ENCODE measurements at places on chromosomes 12 and 14.

- no peak for DNase-seq
Observed at GRCh38 chr12:13452955-13453570, 256.5 kb downstream of the EMP1 start.

- DNase-seq = no peak
Observed at GRCh38 chr12:53389702-53390101, 9.7 kb downstream of the SP1 start.

DNA sequence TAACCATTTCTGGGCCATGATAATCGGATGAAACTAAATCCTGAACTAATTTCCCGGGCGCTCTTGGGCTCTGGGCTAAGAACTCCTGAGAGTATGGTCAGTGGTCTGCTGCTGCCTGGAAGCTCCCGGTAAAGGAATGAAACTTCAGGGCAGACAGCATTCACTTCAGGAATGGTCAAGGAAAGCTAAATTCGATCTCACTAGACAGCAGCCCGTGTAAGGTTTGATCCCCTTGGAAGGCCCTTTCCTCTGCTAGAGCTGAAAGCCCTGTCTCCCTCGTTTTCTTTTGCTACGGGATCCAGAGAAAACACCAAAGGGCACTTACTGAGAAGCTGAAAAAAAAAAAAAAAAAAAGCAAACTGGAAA, 680 bp downstream of the ASB8 start:
- DNase-seq = no peak

DNA sequence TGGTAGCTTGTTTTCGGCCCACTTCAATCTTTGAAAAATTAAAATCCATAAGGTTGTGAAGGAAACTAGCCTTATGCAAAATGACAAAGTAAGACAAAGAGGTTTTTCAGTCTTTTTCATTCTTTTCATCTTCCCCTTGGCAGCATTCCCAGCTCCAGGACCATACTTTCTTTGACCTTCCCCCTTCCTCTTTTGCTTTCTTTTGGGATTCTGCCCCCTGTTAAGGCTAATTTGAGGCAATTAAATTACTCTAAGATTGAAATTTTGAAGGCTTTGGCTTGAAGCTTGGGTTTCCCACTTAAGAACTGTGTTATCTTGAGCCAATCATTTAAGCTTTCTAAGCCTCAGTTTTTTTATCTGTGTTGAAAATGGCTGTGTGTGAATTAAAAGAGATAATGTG, 124.9 kb downstream of the DACT1 start:
- no peak for DNase-seq

GRCh38 chr12:59077575-59078426, 157.5 kb upstream of the LRIG3 start:
- no peak for DNase-seq

- DNase-seq = no peak
Observed at GRCh38 chr12:22431693-22432251, 97.3 kb upstream of the ST8SIA1 start.

DNA sequence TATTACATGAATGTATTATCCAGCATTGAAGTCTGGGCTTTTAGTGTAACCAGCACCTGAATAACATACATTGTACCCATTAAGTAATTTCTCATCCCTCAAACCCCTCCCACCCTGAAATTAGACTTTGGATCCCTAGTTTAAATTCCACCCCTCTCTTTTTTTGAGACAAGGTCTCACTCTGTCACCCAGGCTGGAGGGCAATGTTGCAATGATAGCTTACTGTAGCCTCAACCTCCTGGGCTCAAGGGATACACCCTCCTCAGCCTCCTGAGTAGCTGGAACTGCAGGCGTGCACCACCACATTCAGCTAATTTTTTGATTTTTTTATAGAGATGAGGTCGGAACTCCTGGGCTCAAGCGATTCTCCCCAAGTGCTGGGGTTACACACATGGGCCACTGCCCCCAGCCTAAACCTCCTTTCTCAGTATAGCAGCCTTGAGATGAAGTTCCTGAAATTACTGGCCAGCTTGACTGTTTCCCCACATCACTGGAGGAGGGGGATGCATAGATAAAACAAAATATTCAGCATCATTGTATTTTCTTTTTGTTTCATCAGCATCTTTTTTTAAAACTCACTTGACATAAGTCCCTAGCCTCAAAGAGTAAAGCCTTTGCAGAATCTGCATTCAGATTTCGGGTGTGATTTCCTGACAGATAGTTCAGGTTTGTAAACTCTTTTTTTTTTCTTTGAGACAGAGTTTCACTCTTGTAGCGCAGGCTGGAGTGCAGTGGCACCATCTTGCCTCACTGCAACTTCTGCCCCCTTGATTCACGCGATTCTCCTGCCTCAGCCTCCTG, 7.0 kb downstream of the PTPN11 start:
- DNase-seq = no peak

GRCh38 chr14:79608446-79608845, 602.9 kb downstream of the DIO2 start:
- DNase-seq = no peak

DNA sequence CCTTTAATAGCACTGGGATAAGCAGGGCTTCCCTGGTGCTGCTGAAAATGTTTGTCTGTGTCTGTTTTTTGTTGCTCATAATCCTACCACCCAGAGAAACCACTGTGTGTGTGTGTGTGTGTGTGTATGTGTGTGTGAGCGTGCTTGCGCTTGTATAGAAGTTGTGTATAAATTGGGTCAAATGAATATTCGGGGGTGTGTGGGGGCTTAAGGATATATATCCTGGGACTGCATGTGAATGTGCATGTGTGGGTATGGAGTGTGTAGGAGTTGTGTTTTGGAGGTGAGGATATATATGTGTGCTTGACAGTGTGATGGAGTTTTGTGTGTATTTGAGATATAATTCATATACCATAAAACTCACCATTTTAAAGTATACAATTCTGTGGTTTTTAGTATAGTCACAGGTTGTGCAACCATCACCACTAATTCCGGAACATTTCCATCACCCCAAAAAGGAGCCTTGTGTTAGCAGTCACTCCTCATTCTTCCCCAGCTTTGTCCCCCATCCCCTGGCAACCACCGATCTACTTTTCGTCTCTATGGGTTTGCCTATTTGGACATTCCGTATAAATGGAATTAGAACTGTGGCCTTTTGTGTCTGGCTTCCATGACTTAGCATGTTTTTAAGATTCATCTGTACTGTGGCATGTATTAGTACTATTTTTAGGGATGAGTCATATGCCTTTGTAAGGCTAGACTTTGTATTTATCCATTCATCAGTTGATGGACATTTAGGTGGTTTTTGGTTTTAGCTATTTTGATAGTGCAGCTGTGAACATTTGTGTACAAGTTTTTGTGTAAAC, 25.6 kb downstream of the TCTN1 start:
- no peak for DNase-seq

DNA sequence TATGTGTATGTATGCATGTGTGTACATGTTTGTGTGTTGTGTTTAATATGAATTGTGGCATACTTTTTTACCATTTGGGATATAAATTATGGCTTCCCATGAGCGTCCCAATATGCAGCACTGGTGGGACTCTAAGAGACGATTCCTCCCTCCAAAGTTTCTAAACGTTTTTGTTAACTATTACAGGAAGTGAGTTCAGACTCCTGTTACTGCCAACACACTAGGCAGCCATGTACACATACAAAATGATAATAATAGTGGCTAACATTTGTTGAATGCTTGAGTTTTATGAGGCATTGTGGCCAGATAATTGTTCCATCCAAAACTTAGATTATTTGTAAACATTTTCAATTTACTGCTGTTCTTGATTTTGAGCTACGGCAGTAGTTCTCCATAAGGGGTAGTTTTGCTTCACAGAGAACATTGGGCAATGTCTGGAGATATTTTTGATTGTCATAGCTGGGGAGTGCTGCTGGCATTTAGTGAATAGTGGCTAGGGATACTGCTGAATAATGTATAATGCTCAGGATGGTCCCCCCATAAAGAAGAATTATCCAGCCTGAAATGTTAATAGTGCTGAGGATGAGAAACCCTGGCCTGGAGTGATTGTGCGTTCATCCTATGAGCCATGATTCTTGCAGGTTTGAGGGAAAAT, 45.1 kb downstream of the ARID2 start:
- DNase-seq = no peak
